ENCODE measurements at places on chromosomes 4 and X.

- no peak for DNase-seq
Measured at GRCh38 chr4:142549726-142550463, 296.2 kb downstream of the INPP4B start.

DNA sequence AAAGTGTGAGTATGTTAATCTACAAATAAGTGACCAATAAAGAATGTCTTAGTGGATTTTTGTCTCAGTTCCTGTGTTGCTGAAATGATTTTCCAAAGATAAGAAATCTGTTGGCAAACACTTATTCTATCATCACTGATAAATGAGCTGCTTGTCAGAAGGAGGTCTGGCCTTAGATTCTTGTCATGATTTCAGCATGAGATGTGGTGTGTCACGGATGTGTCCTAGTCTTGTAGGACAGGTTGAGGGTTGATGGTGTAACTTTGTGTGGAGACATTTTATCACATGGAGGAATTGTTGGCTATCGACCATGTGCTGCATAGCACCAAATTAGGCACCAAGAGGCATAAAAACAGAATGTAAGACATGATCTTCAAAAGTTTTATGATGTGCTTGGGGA lies 31.8 kb upstream of the LIMCH1 start:
- DNase-seq: no peak

DNA sequence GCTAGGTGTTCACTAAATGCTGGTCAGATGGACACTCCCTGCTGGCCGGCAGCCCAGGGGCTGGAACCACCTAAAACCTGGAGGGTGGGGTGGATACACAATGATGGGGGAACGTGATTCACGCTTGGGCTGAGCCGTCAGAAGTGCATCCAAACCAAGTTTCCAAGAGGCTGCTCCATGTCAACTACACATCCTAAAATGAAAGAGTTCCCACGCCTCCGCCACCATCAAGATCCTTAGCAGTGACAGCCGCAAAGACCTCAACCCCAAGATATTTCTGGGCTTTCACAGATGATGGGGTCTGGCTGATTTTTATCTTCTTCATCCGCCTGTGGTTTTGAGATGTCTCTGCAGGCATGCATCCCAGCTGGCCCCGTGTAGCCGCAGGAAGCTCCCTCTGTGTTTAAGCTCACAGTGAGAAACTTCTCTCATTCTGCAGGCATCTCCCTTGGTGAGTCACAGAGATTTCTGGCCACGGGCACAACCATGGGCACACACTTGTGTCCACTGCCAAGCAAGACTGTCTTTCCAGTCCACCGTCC lies 84.4 kb downstream of the HTRA3 start:
- no peak for DNase-seq

DNA sequence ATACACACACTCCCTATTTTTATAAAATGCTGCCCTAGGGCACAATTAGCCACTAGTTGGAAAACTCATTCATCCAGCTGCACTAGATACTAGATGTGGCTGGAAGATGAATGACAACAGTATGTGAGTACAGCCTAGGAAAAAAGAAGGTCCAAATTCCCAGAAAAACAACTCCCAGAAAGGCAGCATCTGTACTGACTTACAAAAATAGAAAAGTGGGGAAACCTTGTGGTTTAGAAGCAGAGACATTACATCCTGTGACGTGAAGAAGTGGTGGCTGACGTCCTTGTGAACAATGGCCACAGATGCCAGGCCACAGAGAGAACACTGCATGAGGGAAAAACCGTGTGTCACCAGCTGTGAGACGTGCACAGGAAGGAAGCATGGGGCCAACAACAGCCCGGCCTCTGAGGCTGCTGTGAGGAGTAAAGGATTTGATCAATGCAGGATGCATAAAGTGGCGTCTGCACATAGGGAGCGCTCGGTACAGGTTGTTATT lies 81.2 kb downstream of the SPRY1 start:
- DNase-seq: no peak

- DNase-seq: no peak
Measured at GRCh38 chr4:77190053-77190452, 33.0 kb downstream of the CCNG2 start.

DNA sequence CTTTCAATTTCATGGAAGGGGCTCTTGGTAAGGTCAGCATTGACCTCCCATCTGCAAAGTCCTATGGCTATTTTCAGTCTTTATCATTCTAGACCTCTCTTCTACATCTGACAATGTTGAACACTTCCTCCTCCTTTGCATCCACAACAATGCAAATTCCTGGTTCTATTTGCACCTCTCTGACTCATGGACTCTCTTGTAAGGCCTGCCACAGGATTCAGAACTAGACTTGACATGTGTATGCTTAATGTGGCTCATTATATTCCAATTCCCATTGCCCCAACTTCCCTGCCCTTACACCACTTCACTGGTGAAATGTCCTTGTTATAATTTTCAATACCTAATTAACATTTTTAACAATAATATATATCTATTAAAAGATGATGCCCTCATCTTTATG lies 314.3 kb upstream of the FGF13 start:
- no peak for DNase-seq

GRCh38 chr4:180665994-180666824 lies 1577.0 kb upstream of the TENM3 start:
- peak; percentile 53 for DNase-seq

DNA sequence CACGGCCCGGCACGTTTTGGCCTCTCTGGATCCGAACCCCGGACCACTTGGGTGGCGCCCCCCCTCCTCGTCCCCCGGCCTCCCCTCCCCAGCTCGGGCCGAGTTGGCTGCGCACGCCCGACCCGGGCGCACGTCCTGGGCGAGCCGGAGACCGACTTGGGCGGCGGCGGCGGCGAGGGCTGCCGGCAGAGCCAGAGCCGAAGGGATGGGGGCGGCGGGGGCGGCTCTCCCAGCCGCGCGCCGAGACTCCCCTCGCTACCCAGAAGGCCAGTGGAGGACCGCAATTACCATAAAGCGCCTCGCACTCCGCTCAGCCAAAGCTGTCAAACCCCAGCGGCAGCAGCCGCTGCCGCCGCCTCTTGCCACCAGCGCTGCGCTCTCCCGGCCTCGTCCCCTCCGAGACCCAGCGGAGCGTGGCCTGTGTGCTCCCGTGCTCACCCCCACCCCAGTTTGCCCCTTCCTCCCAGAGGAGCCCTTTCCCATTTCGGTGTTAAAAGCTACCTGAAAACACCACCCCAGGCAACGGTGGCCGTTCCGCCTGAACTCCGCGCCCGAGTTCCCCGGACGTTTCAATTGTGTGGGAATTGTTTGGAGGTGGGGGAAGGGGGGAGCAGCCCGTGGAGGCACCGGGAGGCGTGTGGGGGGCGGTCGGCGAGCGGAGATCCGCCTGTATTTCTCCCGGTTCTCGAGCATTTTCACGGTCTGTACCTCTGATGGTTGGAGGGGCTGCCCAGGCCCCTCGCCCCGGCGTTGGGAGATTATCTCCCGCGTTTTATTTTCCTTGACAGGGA lies 701 bp upstream of the BCOR start:
- peak; percentile 73 for DNase-seq

DNA sequence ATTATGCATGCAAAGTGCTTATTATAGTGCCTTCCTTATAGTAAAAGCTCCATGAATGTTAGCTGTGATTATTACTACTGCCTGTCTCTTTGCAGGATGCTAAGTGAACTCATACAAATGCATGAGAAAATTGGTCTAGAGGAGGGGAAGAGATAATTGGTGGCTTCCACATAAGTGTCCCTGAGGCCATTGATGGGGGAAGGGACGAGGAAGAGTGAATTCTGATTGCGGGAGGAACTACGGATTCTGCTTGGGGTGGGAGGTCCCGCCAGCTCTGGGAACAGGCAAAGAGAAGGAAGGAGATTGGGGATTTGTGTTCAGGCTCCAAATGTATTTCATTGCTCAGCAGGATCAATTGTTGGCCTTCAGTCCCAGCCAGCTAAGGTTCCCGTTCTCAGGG lies 11.6 kb upstream of the ARHGAP36 start:
- no peak for DNase-seq

DNA sequence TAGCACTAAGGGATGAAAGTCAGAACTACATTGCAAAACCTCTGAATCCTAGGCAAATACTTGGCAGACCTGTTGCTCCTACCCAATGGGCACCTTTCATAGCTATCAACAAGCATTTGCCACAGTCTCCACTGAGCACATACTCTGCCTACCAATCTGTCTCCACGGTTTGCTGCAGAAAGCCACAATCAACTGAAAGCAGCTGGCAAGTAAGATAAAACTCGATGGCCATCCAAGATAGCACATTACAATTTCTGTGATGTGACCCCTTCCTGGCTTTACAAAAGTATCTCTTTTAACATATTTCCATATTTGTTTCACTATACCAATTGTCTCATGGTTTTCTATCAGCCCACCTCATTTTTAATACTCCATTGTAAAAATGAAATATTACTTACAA lies 1060.5 kb upstream of the INTU start:
- DNase-seq: no peak

DNA sequence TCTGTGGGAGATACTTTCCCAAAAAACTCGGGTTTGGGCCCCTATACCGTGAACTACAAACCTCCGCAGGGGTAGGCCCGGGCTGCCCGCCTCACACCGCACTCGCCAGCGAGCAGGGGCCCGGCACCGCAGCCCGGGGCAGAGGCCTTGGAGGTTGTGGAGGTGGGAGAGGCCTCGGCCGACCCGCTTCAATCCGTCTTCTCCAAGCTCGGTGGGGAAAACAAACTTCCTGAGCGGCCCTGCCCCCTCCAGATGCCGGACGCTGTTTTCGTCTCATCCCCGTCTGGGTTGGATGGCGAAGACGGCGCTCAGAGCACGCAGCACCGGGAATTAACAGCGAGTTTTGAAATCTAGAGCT lies 442 bp upstream of the MCUB start:
- no peak for DNase-seq

- no peak for DNase-seq
Measured at GRCh38 chr4:112144546-112145325, 518 bp upstream of the FAM241A start.
